ENCODE measurements at places on chromosomes 2 and 18.

GRCh38 chr18:62523631-62524439, 1.0 kb downstream of the ZCCHC2 start:
- DNase-seq, result peak; percentile 24

- DNase-seq, result no peak
These were observed 18.0 kb downstream of the MAL start for GRCh38 chr2:95043300-95044093.

DNA sequence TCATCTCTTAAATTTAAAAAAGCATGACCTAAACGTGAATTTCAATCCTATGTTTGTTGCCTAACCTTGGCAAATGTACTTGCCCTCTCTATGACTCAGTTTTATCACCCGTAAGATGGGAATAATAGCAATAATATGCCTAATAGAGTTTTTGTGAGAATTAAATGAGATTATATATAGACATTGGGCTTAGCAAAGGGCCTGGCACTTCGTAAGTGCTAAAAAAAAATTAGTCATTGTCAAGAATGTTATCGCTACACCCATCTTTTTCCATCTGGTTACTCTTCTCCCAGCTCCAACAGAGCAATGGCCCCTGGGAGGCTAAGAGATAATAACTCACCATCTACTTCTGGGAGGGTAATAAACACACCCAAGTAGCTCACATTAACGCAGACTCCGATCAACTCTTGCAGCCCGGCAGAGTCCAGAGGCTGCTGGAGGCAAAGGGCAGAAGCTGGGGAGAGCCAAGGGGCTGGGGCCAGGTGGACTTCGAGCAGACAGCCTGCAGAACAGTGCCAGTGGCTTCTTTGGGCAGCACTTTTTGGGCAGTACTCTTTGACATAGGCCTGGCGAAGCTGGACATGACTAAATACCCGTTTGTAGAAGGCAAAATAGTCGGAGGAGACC, 63.9 kb upstream of the STPG4 start:
- no peak for DNase-seq

DNA sequence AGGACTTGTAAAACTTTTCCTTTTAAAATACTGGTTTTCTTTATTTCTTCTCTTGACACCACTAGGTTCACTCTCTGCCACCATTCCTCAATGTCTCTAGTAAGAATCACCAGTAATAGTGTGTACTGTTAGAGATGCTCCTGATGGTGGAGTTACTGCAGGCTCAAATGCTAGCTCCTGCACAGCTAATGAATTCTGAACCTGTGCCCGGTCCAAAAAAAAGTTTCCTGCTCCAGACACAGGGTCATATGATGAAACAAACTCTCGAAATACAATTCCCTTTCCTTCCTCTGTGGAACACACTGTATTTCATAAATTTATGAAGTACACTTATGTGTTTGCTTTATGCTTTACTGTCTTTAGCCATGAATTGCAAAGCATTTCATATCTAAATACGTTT, 19.2 kb downstream of the PMS1 start:
- no peak for DNase-seq

GRCh38 chr2:223887127-223887526, 49.7 kb upstream of the AP1S3 start:
- no peak for DNase-seq

GRCh38 chr2:102708847-102709559, 52.8 kb upstream of the TMEM182 start:
- DNase-seq, result no peak

DNA sequence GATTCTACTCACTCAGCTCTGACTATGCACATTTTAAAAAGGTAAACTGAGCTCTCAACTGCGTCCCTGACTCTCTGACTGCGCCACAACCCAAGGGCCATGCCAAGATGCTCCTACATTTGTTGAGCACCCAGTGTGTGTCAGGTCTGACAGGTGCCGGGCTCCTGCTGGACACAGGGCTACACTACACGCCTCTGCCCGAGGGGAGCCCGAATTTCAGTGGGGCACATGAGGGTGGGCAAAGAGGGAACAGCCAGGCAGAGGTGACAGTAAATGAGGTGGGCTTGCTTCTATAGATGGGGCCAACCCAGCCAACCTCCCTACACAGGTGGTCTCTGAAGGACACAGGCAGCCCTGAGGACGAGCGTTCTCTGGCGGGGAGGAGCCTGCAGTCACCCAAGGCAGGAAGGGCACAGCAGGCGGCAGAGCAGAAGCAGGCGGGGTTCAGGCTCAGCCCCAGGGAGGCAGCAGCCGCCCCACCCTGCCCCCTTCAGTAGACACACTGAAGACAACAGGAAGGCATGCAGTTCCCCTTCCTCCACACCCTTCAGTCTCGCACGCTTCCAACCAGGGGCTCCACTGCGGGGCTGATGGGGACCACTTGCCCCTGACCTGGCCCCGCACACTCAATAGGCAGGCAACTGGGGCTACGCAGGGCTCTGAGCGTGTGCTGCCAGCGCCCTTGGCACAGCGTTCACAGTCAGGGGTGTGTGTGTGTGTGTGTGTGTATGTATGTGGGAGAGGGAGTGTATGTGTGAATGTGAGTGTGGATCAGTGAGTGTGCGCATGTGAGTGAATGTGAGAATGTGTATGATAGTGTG, 98.4 kb downstream of the UXS1 start:
- DNase-seq, result peak; percentile 46

GRCh38 chr2:71952572-71953188, 195.0 kb downstream of the CYP26B1 start:
- no peak for DNase-seq

DNA sequence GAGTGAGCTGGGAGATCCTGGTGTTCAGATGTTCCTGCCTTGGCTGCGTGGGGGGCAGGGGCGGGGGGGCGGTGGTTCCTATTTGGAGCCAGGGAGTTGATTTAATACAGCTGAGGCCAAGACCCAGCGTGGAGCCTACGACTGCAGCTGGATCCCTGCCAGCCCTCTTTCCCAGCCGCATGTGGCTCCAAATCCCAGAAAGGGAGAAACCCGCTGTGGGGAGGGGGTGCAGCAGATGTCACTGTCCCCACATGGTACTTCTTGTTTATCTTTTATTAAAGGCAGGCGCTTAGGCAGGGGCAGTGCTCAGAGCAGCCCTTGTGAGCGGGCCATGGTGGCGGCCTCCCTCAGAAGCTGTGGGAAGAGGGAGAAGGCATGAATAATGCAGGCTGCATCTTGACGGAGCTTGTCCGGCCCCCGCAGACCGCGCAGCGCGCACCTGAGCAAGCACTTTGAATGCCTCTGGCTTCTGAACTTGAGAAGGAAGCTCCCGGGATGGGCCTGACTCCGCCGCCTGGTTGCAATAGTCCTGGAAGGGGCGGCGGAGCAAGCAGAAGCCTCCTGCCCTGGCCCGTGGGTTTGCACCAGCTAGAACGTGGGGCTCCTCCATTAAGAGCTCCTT, 112.1 kb downstream of the GLI2 start:
- no peak for DNase-seq

GRCh38 chr2:236168110-236169080, at the start of gene GBX2:
GBX2 (minus strand) TSS chr2:236168386; CDS start chr2:236167971, 415 bp downstream.
- DNase-seq, result no peak

GRCh38 chr2:46230115-46230571, 67.1 kb upstream of the EPAS1 start:
- DNase-seq, result no peak

DNA sequence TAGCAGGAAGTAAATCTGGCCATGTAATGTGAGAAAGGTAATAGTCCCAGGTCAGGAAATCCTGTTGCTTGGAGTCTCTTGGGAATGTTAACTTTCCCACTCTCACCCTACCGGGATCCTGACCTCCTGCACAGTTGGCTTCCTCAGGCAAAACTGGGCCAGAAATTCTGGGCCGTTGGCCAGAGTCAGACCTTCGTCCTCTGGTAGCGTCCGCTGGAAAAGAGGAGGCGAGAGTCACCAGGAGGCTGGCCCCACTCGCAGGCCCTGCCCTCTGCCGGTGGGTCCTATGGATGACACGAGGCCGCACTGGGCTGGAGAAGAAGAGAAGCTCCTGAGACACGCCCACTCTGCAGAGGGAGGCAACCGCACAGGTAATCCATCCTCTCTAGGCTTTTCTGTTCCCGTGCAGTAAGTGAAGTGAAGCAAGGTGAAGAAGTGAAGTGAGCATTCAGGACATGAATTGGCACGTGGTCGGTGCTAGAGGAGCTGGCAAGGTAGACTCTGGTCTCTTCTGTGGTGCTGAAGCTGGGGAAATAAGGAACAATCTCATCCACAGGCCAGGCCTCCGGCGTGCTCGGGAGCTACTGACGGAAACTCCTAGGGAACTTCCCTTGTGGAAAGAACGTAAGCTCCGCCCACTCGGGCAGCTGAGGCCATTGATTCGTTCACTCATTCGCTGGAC, 182.7 kb upstream of the GLI2 start:
- peak; percentile 22 for DNase-seq

DNA sequence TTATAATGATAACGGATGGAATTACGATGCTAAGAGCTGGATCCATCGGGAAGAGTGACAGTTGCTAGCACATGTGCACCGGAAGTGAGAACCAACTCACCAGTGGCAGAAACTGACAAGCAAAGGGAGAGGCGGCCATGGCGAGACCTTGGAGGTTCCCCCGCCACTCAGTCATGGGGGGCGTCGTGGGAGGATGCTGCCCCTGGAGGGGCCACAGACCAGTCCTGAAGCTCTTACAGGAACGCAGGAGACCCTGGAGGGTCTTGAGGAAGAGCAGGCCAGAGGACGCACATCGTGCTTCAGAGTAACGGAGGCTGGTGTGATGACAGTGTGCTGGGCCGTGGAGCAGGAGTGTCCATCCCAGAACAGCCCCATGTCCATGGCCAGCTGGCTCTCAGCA, 53.1 kb upstream of the KCNG2 start:
- DNase-seq, result no peak

DNA sequence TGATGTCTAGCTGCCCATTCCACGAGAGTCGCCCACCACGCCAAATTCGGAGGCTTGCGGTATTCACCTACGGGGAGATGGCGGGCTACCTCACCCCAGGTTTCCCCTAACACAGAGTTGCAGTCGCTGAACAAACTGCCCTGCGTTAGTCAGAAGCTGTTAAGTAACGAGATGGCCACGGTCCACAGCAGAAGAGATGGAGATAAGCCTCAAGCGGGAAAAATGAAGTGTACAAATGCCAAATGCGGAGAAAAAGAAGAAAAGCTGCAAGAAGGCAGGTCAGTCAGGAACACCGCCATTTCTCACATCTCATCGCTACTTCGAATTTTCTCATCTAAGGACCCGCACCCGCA, 425 bp downstream of the ASB3 start:
- DNase-seq, result no peak

DNA sequence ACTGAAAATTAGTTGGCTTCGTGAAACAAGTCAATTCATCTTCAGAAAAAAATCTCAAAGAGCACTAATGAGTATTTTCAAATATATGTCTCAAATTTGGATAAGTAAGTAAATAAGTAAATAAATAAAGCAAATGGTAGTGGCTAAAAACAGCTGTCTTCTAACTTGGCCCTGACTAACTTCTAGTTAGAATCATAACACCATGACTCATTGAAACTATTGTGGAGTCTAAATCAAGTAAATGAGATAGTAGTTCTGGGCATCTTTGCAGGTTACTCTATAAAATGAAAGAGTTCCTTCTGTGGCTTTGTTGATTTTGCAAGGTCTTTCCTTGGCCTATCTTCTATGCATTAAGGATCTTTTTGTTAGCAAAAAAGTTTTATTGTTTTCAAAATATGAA, 110.7 kb downstream of the SLC8A1 start:
- DNase-seq, result no peak

- DNase-seq, result no peak
These were observed 28.9 kb upstream of the LMAN1 start for GRCh38 chr18:59387687-59388565.

DNA sequence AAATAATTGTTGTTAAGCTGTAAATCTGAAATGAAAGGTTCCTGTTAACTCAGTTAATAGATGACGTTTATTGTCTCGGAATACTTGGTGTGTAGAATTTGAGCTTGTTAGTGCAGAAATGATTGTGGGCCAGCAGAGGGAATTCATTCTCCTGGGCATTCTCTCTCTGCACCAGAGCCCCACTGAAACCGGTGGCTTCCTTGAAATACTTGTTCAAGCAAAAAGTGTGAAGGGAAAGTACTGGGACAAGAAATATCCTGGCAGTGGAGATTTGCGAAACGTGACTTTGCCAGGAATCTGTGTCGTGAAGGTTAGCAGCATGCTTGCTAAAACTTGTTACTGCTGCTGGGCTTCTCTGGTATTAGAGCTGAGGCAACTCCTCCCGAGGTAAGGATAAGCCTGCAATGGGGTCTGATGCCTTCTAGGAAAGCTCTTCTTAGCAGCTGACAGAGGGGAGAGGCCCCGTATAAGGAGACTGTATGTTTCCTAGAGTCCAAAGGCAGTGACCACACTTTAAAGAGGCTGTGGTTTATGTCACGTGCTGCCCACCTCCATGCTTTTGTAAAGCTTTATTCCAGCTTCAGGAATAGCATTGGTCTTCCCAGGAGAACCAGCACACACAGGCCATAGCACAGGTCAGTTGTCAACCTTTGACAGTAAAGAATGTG, 2.0 kb downstream of the ITGA6 start:
- no peak for DNase-seq

GRCh38 chr2:20391951-20392699, 41.5 kb upstream of the PUM2 start:
- DNase-seq, result no peak
